A549 (cell line): ENCODE measurements at places on chromosomes 11 and 22. TPM values are rescaled to one million over a fixed set of nuclear protein-coding genes. Genes with fewer than 3 reads are reported as not detected.

The OR5AS1 gene
- not detected in 3 replicates for polyA plus RNA-seq

The RIMBP3B gene
- 0.14 to 0.24 TPM (median 0.16 TPM) in 3 replicates for polyA plus RNA-seq

The UBQLN3 gene
- polyA plus RNA-seq: not detected in 3 replicates

The BTG4 gene
- polyA plus RNA-seq: 0.23 to 0.38 TPM (median 0.34 TPM) in 3 replicates

The NPTXR gene
- 9.7 to 15.3 TPM (median 14.8 TPM) in 3 replicates for polyA plus RNA-seq

The SAA2 gene
- not detected in 3 replicates for polyA plus RNA-seq

The OR51E2 gene
- not detected in 3 replicates for polyA plus RNA-seq

The NNMT gene
- 295 to 421 TPM (median 390 TPM) in 3 replicates for polyA plus RNA-seq

The SUSD2 gene
- 51.4 to 60.9 TPM (median 51.9 TPM) in 3 replicates for polyA plus RNA-seq

The MYO18B gene
- 0.01 to 0.05 TPM in 2 of 3 replicates, not detected in the other for polyA plus RNA-seq

The SCGB1D4 gene
- polyA plus RNA-seq: not detected in 3 replicates

The C11orf87 gene
- polyA plus RNA-seq: 0.01 TPM in 2 of 3 replicates, not detected in the other

The NXPE4 gene
- polyA plus RNA-seq: not detected in 3 replicates

The OR52N2 gene
- polyA plus RNA-seq: not detected in 3 replicates

The TNKS1BP1 gene
- 46.2 to 54.5 TPM (median 53.1 TPM) in 3 replicates for polyA plus RNA-seq

The CASP4 gene
- polyA plus RNA-seq: 5.5 to 8.2 TPM (median 6.3 TPM) in 3 replicates

The OR10D3 gene
- polyA plus RNA-seq: not detected in 3 replicates

The CDKN1C gene
- polyA plus RNA-seq: 0.16 to 0.36 TPM (median 0.30 TPM) in 3 replicates

The GRK3 gene
- 3.4 to 3.9 TPM (median 3.5 TPM) in 3 replicates for polyA plus RNA-seq

The APOBEC3B gene
- polyA plus RNA-seq: 17.9 to 19.6 TPM (median 19.1 TPM) in 3 replicates

The GTF2H1 gene
- polyA plus RNA-seq: 36.3 to 39.4 TPM (median 38.8 TPM) in 3 replicates

The DGCR6 gene
- 2.5 to 2.6 TPM (median 2.5 TPM) in 3 replicates for polyA plus RNA-seq

The C11orf42 gene
- polyA plus RNA-seq: not detected in 3 replicates

The DKK3 gene
- 11.9 to 21.8 TPM (median 20.8 TPM) in 3 replicates for polyA plus RNA-seq

The PIWIL4 gene
- polyA plus RNA-seq: 0.18 to 0.29 TPM (median 0.28 TPM) in 3 replicates

The CDC42BPG gene
- 1.0 to 1.1 TPM (median 1.0 TPM) in 3 replicates for polyA plus RNA-seq

The BIRC2 gene
- 22.0 to 26.8 TPM (median 24.2 TPM) in 3 replicates for polyA plus RNA-seq

The FREY1 gene
- 0.18 to 0.22 TPM (median 0.21 TPM) in 3 replicates for polyA plus RNA-seq

The MFRP gene
- polyA plus RNA-seq: not detected in 3 replicates

The CCDC89 gene
- not detected in 3 replicates for polyA plus RNA-seq

The MS4A4A gene
- polyA plus RNA-seq: not detected in 3 replicates

The LSP1 gene
- polyA plus RNA-seq: 1.7 to 5.5 TPM (median 3.5 TPM) in 3 replicates

The SCN3B gene
- polyA plus RNA-seq: 0.17 to 0.25 TPM (median 0.18 TPM) in 3 replicates

The HEPHL1 gene
- polyA plus RNA-seq: not detected in 3 replicates

The B3GAT1 gene
- 0.03 TPM in 1 of 3 replicates, not detected in the others for polyA plus RNA-seq

The APOL4 gene
- polyA plus RNA-seq: not detected in 3 replicates

The ALDH3B1 gene
- polyA plus RNA-seq: 93.7 to 104 TPM (median 94.4 TPM) in 3 replicates
